SK-N-SH (cell line): ENCODE measurements at places on chromosomes 3 and 15.

- DNase-seq: no peak
These were observed 21.7 kb downstream of the DUSP7 start for GRCh38 chr3:52034651-52035050.

DNA sequence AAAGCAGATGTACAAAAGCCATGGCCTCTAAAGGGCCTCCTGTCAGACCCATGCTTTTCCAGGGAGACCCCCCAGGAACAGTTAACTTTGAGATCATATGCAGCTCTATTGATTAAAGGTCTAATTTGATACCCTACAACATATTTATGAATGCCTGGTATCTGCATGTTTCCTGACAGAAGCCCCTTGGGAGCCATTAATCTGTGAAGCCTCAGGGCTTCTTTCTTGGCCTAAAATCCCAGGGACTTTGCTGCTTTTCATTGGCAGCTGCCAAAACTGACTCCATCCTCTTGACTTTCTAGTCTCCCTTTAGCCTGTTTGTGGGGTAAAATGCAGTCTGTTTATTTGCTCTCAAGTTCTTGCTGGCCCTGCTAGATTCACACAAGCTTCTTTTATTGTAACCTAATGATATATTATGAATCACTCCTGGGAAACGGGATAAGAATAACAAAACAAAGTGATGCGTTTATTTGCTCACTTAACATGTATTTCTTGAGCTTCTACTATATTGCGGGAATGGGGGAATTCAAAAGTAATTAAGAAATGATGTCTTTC, 257.0 kb downstream of the LSAMP start:
- DNase-seq: no peak

DNA sequence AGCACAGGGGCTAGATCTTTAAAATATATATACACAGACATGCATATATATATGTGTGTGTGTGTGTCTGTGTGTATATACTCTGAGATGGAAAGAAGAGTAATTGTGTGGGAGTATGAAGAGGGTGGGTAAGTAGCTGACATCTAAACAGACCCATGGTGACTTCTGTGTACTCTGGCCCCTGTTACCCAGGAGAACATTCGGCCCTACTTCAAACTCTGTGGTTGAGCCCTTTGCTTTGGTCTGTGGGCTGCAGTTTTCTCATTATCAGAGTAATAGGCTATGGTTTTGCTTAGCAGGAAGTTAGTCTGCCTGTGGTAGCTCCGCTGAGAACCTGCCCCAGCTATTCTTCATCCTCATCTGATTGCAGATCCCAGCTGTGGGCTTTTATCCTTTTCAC, 141.4 kb downstream of the RBPMS2 start:
- no peak for DNase-seq

GRCh38 chr3:181253796-181254195, 264.3 kb upstream of the DNAJC19 start:
- DNase-seq: peak; percentile 9

DNA sequence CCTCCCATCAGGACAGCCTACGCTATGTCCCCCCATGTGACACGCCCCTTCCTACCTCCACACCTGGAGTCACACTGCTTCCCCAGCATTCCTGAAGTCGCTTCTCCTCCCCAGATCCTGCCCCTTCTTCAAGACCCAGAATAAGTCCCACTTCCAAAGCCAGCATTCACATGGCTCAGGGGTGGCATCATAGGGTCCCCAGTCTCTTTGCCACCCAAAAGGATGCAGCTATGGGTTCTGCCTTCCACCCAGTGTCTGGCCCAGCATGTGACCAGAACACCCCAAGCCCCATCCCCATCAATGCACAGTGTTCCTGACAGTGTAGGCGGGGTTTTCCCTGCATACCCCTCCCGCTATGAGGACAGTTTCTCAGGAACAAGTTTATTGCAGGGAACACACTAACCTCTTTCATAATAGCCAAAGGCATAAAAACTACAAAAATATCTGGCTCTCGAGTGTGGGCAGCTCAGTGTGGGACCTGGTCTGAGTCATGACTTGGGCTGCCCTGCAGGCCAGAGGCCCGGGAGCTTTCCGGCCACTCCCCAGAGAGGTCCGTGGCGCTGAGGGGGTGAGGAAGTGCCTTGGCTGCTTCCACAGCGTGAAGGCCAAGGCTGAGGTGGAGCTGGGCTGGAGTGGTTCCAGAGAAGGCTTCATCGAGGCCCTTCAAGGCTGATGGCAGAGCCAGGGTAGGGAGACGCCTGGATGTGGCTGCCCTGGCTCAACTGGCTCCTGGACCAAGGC, 5.8 kb downstream of the ISLR start:
- peak; percentile 37 for DNase-seq

DNA sequence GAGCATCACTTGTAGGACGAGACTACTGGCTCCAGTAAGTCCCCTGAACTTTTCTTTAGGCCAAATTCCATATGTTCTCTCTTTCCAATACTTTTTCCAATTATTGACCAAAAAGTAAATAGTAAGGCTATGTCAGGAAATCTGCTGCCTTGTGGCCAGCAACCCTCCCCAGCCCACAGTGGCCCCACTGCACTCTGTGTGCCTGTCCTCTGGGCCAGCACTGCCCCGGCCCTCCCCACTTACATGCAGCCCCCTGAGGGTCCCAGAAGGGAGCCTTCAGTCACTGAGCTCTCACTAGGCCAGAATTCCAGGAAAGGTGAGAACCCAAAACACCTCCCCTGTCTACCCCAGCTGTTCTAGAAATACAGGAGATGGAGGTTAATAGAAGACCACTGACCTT, 21.3 kb upstream of the ALDH1A3 start:
- no peak for DNase-seq

DNA sequence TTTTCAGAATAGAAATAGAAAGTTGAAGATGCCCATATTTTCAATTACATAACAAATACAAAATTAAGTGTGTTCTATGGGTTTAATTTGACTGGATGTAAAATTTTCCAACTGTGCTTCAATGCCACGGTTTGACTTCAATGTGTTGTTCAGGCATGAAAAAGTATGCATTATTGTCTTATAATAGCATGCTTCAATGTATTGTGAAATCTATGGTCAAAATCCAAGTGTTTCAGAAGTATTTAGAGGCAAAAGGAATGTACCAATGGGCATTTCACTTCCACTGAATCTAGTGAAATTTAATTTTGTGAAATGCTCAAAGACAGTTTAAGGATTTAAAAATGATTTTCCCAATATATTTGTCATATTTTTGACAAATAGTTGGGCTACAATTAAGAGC, 16.0 kb downstream of the NEK10 start:
- no peak for DNase-seq

DNA sequence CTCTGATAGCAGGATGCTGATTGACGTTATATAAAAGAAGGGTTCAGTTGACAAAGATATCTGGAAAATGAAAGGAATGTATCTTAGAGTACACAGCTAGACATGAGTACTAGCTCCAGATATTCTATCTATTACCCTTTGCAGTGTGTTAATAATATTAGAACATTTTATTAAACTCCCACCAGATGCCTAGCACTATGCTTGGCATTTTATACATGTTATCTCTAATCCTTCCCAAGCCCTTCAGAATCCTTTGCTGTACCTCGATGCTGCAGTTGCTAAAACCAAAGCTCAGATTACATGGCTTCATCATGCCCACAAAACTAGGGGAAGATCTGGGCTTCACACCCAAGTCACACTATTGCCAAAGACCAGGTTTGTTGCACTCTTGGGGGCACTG, 350.1 kb upstream of the AZI2 start:
- no peak for DNase-seq

GRCh38 chr3:10505050-10505790, at the start of gene ATP2B2:
Gene ATP2B2 (minus strand): TSS chr3:10505586. CDS start chr3:10449543, 56,043 bp downstream.
- peak; percentile 95 for DNase-seq

DNA sequence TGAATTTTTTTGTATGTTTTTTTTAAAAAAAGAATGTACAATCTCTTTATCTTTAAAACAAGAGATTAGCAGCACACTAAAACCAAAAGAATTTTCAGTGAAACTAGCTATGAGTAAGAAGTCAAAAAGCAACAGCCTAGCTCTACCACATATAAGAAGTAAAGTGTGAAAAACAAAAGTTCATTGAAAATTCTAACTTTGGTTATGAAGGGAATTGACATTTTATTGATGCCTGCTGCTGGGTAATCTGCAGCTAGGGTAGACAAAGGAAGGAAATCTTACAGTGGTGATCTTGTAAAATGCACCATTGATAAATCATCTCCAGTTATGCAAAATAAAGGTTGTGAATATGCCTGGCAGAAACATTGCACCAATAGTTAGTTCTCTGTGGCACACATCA, 37.8 kb upstream of the FOXB1 start:
- DNase-seq: no peak

DNA sequence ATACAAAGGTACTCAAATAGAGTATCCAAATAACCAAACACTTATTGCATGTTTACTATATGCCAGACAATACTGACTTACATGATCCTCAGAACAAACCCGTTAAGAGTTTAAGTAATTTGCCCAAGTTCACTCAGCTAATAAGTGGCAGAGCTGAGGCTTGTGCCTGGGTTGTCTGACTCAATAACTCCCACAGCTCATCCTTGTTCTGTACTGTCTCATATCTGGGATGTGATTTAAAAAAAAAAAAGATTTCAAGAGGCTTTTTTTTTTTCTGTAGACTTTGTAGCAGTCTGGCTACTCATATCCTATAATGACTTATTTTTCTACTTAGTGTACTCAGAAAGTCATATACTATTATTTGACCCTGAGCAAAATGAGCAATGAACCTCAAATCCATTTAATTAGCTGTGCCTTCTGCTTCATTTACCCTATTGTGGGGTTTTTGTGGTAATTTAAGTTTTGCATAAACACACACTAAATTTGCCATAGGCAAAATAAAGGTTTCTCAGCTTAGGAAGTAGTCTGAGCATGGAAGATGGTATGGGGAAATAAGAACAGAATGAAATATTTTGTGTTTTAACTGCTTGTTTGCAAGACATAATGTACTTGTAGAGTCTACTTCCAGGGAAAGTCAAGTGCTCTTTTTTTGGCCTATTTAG, 3.1 kb downstream of the NSUN3 start:
- no peak for DNase-seq

DNA sequence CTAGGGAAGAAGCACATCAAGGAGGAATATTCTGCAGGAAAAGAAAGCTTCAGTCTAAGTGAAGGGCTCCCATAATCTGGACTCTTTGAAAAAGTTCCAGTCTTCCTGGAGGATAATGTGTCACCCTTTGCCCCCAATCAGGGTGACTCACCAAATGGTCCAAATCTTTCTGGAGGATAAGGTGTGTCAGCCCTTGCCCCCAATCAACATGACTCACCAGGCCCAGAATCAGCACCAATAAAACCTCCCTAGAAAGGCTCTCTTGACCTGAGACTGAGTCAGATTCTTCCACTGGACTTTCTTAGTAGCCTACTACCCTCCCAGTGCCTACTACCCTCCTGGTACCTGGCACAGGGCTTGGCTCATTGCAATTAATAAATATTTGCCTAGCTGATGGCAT, 9.5 kb upstream of the ARL14 start:
- no peak for DNase-seq

DNA sequence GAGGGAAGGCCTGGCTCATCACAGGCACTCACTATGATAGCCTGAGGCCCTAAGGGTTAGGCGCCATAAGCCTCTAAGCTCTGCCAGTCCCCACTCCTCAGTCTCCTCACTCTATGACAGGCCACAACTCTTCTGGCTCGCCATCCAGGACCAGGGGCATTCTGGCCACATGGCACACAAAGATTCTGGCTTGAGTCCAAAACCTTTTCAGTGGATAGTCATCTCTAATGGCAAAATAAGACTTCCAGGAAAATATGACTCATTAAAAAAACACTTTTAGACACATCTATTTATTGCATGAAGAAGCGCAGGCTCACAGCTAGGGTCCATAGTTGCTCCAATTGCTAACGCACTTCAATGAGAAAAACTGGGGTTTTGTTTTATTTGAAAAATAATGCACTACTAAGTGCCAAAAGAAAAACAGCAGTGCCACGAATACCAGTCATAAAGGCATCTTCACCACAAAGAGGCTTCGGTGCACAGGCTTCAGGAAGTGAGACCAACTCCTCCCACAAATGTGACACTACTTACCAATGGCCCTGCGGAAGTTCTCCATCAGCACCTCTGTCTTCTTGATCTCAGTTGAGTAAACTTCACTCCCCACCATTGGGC, 11.1 kb downstream of the RUVBL1 start:
- DNase-seq: peak; percentile 78
